Myocyte (in vitro differentiated cells): ENCODE measurements at places on chromosomes 6 and 20.

DNA sequence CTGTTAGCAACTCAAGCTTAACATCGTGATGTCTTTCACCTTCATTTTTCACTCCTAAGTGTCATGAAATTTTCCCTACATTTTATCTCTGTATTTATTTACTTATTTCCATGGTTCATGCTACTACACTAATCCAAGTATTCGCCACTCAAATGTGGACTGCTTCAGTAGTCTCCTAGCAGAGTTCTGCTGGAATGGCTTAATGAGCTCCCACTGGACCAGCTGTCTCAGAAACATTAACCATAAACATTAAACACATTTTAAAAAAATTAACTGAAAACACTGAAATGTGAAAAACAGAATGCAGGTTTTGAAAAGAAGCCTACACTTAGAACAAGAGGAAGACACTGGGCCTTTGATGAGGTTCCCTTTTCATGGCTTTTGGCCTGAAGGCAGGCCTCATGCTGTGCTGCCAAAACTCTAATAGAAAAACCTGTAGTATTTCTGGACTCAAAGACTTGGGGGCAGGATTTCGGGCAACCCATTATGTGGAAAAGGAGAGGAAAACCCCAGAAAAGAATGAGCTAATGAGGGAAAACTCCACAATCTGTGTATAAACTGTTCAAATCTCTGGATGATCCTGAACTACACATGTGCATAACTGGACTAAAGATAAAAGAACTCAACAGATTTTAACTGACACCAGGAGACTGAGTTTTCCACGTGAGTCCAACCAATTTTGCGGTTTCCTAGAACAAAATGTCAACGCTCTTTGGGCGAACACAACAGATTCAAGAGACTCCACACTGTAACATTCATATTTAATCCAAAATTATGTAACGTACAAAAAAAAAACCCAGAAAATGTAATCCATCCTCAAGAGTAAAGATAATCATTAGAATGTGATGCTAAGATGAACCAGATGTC is 33.0 kb downstream of the SAMD3 start:
- DNase-seq: no peak

DNA sequence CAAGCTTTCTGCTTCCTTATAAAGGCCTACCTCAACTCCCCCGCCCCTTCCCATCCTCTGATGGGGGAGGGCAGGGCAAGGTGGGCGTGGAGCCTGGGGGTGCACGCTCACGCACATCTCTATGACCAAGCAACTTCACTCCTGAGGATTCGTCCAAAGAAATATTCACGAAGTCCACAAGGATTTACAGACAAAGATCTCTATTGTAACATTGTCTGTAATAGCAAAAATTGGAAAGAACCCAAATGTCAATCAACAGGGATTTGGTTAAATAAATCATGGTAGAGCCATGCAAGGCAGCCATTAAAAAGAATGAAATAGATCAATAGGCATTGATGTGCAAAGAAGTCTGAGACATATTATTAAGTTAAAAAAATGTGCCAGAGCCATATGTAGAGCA is 130.4 kb upstream of the AFDN start:
- DNase-seq: no peak

- DNase-seq: no peak
These were observed 182.0 kb upstream of the JAG1 start for GRCh38 chr20:10855778-10856177.

DNA sequence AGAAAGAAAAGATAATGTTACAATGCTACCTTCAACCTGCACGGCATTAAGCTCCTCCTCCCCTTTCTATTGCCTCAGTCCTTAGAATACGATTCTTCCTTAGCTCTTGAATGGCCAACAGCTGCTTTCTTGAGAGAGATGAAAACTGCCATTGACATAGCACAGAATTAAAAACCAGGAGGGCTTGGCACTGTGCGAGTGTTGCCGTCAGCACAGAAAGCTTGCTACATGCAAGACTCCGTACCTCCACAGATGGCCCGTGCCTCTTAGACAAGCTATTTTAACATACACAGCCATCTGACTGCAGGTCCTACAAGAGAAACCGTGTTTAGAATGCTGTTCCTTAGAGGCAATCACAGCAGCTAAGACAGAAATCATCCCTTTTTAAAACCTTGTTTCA is 51.7 kb downstream of the ALDH5A1 start:
- no peak for DNase-seq

- peak; percentile 30 for DNase-seq
These were observed 32.5 kb downstream of the PDE10A start for GRCh38 chr6:165630544-165630953.

GRCh38 chr6:26103141-26103769 is 16.0 kb downstream of the HFE start:
- no peak for DNase-seq

- DNase-seq: peak; percentile 60
These were observed 105.1 kb upstream of the HCRTR2 start for GRCh38 chr6:55069132-55069781.

DNA sequence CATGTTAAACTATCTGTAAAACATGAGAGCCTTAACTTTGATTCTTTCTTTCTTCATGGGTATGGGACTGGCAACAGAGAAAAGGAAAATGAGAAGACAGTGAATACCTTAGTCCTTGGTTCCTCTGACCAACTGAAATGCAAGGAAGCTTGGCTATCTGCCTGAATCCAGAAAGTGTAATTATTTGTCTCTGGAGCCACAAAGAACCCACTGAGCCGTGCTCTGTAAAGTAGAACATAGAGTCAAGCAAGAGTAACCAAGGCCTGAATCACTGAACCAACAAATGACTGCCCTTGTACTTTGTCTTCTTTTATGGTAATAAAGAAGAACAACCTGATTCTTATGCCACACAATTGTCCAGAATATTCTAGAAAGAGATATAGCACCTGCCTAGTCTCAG is 27.6 kb downstream of the PKHD1 start:
- no peak for DNase-seq

- DNase-seq: peak; percentile 51
These were observed 1.2 kb downstream of the MTCH1 start for GRCh38 chr6:36984581-36985416.
